ENCODE measurements at places on chromosomes 5 and 9.

- no peak for DNase-seq
Measured at GRCh38 chr5:132220491-132220890, 7.2 kb downstream of the P4HA2 start.

DNA sequence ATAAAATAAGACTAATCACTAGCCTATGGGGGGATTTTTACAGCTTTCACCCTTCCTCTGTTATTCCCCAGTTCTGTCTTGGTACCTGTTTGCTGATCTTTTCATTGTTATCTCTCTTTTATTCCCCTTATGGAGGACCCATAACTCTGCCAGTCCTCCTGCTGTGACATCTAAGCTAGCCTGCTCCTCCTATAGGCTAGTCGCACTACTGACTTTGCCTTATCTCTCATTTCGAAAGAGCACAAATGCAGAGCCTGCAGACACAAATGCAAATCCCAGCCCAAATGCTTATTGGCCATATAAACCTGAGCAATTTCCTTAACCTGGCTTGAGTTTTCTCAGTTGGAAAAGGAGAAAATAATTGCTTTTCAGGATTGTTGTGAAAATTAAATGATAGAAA, 59.1 kb upstream of the CAMK4 start:
- DNase-seq: no peak

DNA sequence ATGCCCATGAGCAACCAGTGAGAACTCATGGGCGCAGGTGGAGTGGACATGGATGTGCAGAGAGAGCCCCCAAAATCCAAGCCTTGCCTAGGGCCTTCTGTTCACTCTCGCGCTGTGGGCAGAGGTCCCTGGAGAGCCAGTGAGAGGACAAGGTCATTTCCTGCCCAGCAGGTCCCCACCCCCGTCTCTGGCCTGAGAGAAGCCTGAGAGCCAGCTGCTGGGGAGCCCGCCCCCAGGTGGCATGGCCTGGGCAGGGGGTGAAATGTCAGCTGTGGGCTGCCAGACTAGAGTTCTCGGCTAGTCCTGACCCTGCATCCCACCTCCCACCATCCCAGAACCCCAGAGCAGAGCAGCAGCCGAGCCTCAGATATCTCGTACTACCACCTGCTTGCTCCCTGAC, 85.3 kb downstream of the BARX1 start:
- no peak for DNase-seq

DNA sequence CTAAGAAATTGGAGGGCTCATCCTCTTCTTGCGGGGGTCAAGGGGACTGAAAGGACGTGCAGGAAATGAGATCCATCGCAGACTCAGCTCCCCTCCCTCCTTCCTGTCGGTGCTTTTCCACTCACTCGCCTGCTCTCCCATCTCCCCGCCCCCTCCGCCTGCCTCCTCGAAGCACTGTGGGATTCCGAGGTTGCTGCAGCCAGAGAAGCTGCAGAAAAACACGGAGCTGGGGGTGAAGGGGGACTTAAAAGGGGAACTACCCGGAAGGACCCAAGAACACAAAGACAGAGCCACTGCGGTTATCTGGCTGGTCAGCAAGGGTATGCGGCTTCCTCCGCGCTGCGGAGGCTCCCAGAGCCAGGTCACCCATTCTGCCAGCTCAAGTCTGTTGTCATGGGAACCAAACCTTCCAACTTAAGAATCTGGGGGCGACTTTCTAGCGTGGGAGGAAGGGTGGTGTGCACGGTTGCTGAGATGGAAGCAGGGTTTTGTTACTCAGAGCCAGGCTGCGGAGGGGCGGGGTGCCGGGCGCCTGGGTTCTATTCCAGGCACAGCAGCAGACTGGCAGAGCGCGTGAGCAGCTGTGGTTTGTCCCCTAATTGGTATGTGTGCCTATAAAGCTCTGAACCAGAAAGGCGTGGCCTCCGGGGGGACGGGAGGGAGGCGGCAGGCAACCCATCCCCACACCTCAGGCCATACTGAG, 24.9 kb downstream of the PCDHGC5 start:
- peak; percentile 80 for DNase-seq

DNA sequence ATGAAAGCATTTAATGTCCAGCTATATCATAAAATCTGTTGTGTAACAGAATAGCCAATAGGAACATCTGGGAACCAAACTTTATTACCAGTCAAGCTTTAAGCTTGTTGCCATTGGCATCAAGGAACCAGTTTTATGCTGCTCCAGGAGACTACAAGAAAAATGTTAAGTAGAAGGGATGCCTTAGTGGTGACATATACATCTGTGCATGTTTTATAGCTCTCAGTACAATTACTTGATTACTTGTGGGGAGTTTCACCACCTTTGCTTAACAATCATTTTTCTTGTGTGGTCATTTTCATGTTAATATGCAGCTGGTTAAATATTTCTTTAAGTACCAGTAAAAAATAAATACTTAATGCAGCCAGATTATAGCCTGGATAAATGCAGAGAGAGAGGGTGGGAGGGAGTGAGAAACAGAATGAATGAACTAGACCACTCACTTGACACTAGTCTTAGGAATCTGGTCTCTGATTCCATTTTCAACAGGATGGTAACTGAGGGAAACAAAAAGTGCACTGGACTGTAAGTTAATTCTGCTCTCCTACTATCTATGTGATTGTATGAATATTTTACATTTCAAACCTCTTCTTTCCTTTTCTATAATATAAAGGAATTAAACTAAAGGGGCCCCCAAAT, 35.7 kb upstream of the LURAP1L start:
- no peak for DNase-seq

- peak; percentile 37 for DNase-seq
Measured at GRCh38 chr9:97412626-97413385, 910 bp downstream of the TDRD7 start.

All from spinal cord (tissue), 10 donors.